ENCODE measurements at places on chromosomes 2 and 18.

- DNase-seq, result peak; percentile 43
Observed at GRCh38 chr2:201696151-201696659, 2.2 kb downstream of the MPP4 start.

- no peak for DNase-seq
Observed at GRCh38 chr2:160940699-160941098, 219.5 kb upstream of the TANK start.

GRCh38 chr2:15682354-15682753 is 90.7 kb downstream of the DDX1 start:
- no peak for DNase-seq

GRCh38 chr2:120669121-120669952 is 66.3 kb upstream of the GLI2 start:
- DNase-seq, result no peak

DNA sequence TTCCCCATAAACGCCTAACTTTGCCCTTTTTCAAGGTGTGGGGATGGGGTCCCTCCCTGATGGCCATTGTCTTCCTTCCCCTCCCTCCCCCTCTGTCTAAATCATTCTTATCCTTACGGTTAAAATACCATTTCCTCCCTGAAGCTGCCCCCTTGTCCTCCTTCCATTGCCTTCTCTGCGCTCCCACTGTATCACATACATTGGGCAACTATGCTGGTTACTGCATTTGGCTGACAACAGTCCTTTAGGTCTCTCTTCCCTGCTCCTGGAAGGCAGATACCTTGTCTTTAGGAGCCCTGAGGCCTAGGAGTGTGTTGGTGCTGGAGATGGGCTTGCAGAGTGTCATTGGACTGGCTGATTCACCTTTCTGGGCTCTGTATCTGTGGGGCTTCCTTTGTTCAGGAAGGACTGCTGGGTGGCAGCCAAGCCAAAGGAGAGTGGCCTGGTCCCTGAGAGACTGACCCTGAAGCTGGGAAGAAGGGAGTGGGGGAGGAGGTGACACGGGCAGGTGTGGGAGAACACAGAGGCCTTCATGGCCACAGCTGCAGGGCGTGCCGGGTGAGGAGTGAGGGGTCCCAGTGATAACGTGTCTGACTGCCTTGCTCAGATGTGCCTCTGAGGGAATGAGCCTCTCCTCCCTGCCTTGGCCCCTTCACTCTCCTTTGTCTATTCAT is 2.2 kb downstream of the WNT6 start:
- no peak for DNase-seq

DNA sequence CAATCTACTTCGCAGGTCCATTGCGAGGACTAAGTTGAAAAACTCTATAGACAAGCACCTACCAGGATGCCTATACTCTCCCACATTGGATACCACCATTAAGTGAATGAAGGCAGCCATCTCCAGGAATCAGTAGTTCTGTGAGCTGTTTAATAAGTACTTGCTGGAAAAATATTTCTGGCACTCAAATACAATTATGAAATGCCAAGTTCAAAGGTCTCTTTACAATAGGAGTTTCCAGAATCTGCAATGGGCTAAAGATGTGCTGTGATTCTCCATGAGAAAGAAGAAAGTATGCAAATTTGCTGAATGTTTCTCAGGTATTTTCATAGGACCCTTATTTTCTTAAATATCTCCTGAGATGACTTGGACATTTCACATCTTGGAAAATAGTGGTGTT is 103.0 kb downstream of the AP1S3 start:
- DNase-seq, result no peak

DNA sequence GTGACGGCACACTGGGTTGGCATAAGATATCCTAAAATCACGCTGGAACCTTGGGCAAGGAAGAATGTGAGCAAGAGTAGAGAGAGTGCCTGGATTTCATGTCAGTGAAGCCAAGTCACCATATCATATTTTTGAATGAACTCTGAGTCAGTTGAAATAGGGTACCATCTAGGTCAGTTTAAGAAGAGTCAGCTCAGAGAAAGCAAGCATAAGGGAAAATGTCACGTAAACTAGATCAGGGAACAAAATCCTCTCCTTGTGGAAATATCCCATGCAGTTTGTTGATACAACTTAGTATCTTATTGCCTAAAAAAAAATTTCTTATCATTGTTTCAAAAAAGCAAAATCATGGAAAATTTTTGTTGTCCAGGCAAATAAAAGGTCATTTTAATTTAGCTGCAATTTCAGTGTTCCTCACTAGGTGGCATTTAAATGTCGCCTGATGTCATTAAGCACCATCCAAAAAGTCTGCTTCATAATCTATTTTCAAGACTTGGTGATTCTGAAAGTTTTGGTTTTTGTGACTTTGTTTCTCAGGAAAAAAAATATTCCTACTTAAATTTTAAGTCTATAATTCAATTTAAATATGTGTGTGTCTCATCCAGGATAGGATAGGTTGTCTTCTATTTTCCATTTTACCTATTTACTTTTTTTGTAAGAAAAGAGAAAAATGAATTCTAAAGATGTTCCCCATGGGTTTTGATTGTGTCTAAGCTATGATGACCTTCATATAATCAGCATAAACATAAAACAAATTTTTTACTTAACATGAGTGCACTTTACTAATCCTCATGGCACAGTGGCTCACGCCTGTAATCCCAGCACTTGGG is 19.6 kb downstream of the RSAD2 start:
- DNase-seq, result peak; percentile 76

GRCh38 chr2:98377544-98377943 is 31.3 kb downstream of the CNGA3 start:
- no peak for DNase-seq

DNA sequence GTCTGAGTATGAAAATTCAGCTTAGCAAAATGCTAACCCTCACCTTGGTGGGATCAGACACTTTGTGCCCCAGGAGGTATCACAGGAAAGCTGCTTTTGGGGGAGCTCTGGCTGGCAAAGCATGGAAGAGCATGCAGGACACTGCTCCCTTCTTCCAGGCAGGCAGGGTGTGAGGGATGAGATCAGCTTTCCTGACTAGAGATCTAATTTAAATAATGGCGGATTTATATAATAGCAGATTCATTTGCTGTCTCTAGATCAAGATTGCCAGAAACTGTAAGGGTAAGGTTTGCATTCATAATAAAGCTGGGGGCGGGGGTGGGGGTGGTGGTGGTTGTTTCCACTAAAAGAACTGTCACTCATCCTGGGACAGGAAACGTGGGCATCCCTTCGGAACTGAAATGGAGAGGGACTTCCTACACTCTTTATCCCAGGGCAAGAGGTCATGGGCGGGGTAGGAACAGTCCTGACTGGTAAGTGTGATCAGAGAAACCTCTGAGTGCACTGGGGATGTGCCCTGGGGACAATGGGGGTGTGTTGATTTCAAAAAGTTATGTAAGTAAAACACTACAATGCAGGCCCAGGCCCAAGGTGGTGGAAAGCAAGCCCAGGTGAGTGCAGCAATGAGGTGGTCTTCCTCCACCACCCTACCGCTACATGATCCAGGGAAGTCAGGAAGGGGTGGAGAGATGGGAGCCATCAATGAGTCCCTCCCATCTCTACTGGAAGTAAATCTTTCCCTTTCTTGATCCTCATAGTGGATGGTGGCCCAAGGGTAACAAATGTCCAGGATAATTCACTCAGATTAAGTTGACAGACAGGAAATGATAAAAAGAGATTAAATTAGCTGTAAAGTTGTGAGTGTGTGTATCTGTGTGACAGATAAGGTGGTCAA is 171.4 kb upstream of the SERPINE2 start:
- DNase-seq, result no peak

DNA sequence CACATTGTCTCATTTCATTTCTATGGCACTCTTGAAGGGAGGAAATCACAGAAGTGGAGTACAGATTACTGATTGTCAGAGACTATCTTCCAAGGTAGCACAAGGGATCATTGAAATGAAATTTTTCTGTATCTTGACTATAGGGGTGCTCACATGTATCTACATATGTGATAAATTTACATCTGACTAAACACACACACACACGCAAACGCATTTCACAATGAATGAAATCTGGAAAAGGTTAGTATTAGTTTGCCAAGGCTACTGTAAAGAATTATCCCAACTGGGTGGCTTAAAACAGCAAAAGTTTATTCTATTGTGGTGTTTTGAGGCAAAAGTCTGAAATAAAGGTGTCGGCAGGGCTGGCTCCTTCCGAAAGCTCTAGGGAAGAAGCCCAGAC is 144.6 kb downstream of the SH3BP4 start:
- no peak for DNase-seq

DNA sequence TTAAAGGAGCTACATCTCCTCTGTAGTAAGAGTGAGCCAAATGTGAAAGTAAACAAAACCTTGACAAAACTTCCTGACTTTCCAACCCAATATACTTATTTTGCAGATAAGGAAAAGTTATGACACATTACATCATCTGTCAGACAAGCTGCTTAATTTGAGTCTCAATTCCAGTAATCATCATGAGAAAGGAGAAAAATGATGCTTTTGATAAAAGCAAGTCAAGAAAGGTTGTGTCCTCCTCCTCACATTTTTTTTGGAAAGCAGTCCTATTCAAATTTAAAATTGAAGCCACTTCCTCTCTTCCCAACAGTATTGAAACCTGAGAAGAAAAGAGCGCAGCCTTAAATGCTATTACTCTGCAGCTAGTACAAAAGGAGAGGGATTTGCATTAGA is 519.6 kb downstream of the LRP1B start:
- no peak for DNase-seq

- no peak for DNase-seq
Observed at GRCh38 chr18:61943175-61943964, 50.6 kb upstream of the RNF152 start.

- no peak for DNase-seq
Observed at GRCh38 chr18:69980982-69981804, 33.5 kb upstream of the CD226 start.

DNA sequence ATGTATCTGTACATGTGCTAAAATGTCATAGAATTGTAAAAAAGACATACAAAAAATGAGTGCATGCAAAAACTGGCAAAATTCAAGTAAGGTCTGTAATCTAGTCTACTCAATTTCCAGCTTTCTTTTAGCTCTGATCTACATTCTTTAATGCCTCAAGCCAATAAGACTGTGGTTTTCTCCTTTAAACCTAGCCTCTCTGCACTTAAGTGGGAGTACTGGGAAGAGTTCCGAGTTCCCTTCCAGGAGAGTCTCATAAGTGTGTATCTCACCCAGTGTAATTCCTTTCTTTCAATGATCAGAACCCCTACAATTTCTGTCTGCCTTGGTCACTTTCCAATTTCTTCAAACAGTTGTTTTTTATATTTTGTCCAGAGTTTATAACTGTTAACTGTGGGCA is 150.1 kb downstream of the PTRHD1 start:
- no peak for DNase-seq

DNA sequence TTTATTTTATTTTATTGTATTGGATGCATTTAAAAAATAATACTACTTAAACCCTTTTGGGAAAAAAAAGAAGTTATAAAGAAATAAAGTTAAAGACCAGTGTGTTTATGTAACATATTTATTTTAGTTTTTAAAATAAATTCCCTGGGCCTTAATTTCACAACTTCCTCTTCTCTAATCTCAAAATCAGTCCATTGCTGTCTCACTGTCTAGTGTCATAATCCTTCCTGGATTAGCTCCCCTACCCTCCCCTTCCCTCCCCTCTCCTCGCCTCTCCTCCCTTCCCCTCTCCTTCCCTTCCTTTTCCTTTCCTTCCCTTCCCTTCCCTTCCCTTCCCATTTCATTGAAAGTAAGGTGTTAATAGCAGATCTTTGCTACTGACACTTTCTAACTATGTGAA is 40.3 kb upstream of the ZEB2 start:
- DNase-seq, result no peak

- DNase-seq, result no peak
Observed at GRCh38 chr18:980586-980985, 75.9 kb downstream of the ADCYAP1 start.

DNA sequence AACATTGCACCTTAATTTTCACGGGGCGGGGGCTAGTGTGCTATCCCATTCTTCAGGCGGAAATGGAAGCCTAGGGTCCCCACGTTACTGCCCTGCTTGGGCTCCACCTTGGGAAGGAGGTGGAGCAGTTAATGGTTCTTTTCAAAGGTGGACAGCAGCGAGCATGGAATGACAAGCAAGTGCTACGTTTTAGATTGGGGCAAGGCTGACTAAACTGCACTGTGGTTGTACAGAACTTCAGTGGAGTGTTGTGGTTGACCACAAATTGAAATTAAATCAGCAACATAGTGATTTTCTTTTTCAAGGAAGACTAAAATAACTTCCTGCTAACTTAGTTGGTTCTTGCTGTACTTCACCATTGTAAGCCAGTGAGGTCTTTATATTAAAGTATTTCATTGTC is 47.0 kb downstream of the CHRNA1 start:
- no peak for DNase-seq

DNA sequence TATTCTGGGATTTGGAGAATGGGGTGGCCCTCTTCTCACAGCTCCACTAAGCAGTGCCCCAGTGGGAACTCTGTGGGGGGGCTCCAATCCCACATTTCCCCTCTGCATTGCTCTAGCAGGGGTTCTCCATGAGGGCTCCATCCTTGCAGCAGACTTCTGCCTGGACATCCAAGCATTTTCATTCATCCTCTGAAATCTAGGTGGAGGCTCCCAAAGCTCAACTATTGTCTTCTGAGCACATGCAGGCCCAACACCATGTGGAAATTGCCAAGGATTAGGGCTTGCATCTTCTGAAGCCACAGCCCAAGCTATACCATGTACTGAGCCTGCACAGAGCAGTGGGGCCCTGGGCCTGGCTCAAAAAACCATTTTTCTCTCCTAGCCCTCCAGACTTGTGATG is 162.4 kb upstream of the CWC22 start:
- DNase-seq, result no peak

DNA sequence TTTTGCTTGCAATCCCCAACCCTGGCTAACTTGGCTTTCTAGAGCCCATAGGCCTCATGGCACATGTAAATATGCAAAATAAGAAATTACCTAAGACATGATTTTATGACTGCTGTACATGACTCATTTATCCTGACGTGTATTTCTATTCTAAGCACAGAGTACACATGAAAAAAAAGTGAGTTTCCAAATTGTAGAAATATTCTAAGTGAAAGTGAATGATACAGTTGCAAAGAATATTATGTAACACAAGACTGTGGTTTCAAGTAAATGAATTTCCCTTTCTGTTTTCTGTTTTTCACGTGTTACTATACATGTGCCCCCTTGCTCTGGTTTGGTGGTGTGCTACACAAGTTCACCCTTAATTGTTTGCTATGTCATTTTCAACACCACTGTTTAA is 162.4 kb downstream of the LRP1B start:
- no peak for DNase-seq

- DNase-seq, result peak; percentile 87
Observed at GRCh38 chr2:50648041-50648700, 383.8 kb downstream of the NRXN1 start.

- DNase-seq, result no peak
Observed at GRCh38 chr18:54075689-54076088, 148.8 kb downstream of the MBD2 start.

GRCh38 chr2:26542194-26542455 is 64.2 kb upstream of the OTOF start:
- DNase-seq, result peak; percentile 53

DNA sequence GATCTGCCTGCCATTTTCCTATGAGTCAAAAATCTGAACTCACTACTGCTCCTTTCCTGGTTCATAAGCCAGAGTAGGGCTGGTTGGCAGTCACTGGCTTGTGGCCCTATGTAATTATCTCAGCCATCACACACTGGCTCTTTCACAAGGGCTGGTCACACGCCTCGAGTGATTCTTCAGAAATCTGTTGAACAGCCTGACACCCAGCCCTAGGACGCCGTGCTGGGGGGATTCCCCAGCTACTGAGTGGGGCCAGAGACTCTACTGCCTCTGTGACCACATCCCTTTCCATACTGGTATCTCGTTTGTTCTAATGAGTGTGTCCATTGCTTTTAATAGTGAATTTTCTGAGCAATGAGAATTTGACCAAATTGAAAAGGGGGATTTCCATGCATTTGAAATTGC is 45.8 kb upstream of the RBM44 start:
- DNase-seq, result no peak

GRCh38 chr18:44856157-44856556 is 175.5 kb downstream of the SETBP1 start:
- peak; percentile 98 for DNase-seq

Data from cerebellar cortex (tissue), 1 donor.